ENCODE measurements at places on chromosomes 5 and 9.

DNA sequence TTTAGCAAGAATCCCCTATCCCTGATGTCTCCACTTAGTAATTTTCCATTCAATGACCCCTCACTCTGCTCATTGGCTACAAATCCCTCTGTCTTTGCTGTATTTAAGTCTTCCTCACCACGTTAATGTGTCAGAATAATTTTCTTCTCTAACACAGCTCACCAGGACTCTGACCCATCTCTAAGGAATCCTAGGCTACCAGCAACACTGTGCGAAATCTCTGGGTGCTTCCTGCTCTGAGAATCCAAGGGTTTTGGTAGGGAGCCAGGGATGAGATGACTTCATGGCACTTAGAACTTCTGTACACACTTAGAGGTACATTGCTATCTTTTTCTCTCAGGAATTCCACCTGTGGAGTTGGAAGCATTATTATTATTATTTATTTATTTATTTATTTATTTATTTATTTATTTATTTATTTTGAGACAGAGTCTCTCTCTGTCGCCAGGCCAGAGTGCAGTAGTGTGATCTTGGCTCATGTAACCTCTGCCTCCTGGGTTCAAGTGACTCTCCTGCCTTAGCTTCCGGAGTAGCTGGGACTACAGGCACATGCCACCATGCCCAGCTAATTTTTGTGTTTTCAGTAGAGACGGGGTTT, 53.5 kb downstream of the FOXI1 start:
- peak; percentile 88 for DNase-seq

GRCh38 chr5:78630047-78630446, 18.5 kb downstream of the LHFPL2 start:
- no peak for DNase-seq

DNA sequence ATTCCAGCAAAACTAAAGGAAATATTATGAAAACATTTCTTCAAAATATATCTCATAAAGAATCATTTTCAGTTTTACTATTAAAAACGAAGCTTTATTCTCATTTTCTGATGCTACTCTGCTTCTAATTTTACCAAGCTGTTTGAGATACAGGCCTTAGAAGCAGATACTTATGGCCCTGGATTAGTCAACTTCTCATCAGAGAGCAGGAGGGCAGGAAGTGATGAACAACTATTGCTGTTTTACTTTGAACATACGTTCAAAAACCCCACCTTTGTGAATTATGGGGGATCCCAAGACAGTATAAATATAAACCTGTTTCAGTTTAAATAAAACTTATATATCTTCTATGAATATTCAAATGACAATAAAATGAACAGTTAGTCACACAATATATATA, 16.0 kb downstream of the MPDZ start:
- DNase-seq, result peak; percentile 57

GRCh38 chr5:62568800-62569432, 9.7 kb upstream of the LRRC70 start:
- DNase-seq, result no peak

DNA sequence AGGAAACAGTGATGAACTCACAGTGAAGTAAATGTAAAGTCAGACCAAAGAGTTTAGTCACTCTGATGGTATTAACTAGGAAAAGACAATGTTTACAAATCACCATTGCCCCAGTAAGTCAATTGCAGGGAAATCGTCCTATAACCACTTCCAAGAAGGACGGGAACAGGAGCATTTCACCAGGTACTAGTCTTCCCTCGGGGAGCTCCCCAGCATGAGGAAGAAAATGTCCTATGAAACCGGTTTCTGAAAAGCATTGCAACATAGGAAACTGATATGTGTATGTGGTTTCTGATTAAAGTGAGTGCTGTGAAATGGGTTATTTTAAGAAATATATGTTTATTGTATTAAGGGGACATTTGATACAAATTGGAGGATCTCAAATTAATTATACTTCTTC, 626.7 kb upstream of the ADAMTS16 start:
- DNase-seq, result no peak

- DNase-seq, result no peak
These were observed 42.8 kb downstream of the WWC1 start for GRCh38 chr5:168334280-168334679.

DNA sequence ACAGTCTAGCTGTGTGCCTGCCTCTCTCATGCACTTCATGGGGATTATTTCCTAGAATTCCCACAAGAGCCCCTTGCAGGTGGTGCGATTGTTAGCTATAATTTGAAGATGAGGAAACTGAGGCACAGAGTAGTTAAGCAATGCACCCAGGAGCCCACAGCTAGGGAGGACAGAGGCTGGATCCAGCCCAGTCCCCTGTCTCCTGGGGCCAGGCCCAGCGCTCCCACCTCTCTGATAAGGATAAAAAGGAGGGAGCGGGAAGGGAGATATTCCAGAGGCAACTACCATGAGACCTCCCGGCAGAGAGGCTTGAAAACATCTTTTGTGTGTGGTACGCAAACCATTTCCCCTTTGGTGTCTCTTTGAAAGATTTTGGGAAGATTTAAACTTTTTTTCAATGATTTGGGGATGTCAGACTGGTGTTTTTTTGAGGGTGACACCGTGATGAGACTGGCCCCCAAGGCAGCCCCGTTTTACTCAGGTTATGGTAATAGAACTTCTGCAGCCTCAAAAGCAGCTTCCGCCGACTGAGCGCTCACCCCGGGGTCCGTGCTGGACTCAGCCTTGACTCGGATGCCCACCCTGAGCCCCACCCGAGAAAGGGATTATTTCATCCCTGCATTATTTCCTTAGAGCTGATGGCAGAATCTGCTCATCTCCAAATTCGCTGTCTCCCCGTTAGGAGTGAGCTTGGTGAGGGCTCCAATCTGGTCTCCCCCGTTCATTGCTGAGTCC, 144.7 kb upstream of the IER5L start:
- no peak for DNase-seq

- peak; percentile 64 for DNase-seq
These were observed 171.6 kb downstream of the PAX5 start for GRCh38 chr9:36862206-36863145.

GRCh38 chr9:96467784-96468183, 17.8 kb downstream of the HABP4 start:
- no peak for DNase-seq

DNA sequence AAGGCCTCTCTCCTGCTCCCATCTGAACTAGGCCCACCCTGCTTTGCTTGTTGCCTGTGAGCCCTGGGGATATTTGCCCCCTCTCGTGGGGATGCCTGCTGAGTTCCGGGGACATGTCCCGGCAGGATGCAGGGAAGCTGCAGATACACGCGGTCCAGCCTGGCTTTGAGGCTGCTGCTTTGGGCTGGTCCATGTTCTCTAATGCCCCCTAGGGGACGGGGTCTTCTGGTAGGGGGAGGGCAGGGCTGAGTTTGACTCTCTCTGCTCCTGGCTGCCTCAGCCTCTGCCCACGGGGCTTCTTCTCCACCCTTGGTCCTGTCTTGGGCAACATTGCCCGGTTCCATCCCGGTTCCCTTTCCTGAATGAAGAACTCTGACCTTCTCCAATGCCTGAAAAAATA, 84.9 kb upstream of the ASS1 start:
- DNase-seq, result no peak
